ENCODE measurements at places on chromosomes 2 and 18.

- no peak for DNase-seq
Measured at GRCh38 chr2:204982303-204982702, 437.0 kb downstream of the PARD3B start.

GRCh38 chr2:3626812-3627499, 31.0 kb upstream of the ALLC start:
- no peak for DNase-seq

DNA sequence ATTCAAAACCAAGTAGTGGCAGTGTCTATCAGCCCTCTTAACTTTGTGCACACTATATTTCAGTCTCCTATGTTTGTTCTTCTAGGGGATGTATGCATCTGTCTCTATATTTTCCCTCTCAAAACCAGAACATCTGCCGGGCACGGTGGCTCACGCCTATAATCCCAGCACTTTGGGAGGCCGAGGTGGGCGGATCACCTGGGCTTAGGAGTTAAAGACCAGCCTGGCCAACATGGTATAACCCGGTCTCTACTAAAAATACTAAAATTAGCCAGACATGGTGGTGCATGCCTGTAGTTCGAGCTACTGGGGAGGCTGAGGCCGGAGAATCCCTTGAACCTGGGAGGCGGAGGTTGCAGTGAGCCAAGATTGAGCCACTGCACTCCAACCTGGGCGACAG, 9.9 kb upstream of the GAREM2 start:
- DNase-seq: no peak

- no peak for DNase-seq
Measured at GRCh38 chr2:237980087-237980486, 13.3 kb downstream of the UBE2F start.

DNA sequence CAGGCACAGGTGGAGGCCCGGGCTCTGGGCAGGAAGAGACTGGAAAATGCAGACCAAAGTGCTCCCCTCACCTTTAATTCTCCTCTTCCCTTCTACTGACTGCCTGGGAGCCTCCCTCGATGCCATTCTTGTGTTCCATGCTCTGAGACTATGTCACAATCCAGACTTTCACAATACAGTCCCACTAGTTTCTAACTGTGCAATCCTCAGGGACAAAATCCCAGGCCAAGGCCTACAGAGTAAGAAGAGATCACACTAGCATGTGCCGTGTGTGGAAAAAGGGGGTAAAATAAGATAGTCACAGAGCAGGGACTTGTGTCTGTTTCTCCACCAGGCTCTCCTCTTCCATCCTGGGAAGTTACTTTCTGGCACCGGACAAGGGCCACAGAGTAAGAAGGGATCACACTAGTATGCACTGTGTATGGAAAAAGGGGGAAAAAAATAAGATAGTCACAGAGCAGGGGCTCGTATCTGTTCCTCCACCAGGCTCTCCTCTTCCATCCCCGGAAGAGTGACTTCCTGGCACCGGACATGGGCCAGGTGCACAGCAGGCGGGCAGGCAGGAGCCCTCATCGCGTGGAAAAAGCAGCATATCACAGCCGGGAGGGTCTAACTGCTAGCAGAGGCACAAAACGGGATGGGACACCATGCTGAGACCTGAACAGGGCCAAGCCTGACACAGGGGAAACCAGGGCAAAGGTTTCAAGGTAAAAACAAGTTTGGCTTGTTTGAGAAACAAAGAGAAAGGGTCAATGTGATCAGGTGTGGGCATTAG, 9.6 kb downstream of the CYB5A start:
- no peak for DNase-seq

DNA sequence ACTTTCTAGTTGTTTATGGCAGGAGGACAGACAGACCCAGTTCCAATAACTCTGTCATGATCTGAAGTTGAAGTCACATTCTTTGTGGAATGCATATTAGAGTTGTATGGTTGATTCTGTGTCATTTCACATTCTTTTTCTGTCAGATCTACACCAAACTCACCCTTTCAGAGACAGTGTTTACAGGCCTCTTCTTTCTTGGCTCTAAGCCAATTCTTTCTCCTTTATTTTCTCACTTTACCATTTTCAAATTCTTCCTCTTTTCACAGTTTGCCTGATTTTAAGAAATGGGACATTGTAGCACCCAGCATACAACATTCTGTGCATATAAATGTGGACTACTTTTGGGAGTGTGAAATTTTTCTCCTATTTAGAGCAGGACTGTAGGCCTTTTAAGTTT, 103.7 kb downstream of the CCDC85A start:
- DNase-seq: no peak

Measured in activated T-helper 1 cell treated with anti-CD3 and anti-CD28 coated beads, Interleukin-2, amount 50 U/mL, for 16 hours (primary cell).